Naive thymus-derived CD8-positive, alpha-beta T cell (primary cell): ENCODE measurements at places on chromosomes 6 and 20.

GRCh38 chr6:56660381-56660730, 17.7 kb upstream of the DST start:
- DNase-seq, result no peak

DNA sequence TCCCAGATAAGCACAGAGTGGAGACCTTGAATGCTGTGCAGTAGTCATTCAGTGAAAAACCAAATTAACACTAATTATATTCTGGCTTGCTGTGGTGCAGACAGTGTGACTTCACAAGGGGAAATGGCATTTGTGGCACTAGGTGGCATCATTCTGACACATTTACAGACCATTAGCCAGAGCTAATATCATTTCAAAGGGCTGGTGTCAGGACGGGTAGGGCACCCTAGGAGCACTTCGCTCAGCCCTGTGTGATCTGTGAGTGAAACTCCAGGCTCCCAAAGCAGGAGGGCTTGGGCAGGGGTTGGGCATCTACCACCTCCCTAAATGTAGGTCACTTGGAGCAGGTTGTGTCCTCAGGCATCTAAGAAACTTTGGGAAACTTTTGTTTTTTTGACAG, 555.8 kb downstream of the PKHD1 start:
- no peak for DNase-seq

DNA sequence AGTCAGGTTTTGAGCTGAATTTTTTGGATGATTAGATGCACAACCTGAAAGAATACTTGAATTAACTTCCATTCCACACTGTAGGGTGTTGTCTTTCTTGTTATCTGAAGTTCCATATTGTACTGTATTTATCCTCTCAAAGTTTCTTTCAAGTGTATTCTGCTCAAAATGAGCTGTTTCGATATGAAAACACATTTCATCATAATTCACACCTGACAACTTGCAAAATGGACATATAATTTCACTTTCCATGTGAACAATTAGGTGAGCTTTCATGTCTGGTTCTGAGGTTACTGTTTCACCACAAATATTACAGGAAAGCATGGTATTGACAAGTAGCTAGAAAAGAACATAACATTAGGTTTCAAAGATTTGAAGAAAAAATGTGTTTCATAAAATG, 1.7 kb downstream of the ZUP1 start:
- no peak for DNase-seq

- no peak for DNase-seq
Measured at GRCh38 chr6:56370127-56370540, 122.8 kb upstream of the COL21A1 start.

- no peak for DNase-seq
Measured at GRCh38 chr20:57651881-57652605, 31.8 kb upstream of the ZBP1 start.

GRCh38 chr6:25354078-25354932, 75.1 kb downstream of the CARMIL1 start:
- DNase-seq, result no peak
